ENCODE measurements at places on chromosomes 5 and 9.
A peak's percentile ranks its signal among the peaks of the same experiment; 100 is the strongest.

- DNase-seq = no peak
Observed at GRCh38 chr9:121366611-121367192, 3.3 kb downstream of the STOM start.

- no peak for DNase-seq
Observed at GRCh38 chr5:97297063-97297703, 114.1 kb upstream of the RIOK2 start.

- no peak for DNase-seq
Observed at GRCh38 chr5:16260000-16260399, 80.4 kb upstream of the MARCHF11 start.

GRCh38 chr5:81679885-81680284 lies 71.0 kb downstream of the SSBP2 start:
- no peak for DNase-seq

DNA sequence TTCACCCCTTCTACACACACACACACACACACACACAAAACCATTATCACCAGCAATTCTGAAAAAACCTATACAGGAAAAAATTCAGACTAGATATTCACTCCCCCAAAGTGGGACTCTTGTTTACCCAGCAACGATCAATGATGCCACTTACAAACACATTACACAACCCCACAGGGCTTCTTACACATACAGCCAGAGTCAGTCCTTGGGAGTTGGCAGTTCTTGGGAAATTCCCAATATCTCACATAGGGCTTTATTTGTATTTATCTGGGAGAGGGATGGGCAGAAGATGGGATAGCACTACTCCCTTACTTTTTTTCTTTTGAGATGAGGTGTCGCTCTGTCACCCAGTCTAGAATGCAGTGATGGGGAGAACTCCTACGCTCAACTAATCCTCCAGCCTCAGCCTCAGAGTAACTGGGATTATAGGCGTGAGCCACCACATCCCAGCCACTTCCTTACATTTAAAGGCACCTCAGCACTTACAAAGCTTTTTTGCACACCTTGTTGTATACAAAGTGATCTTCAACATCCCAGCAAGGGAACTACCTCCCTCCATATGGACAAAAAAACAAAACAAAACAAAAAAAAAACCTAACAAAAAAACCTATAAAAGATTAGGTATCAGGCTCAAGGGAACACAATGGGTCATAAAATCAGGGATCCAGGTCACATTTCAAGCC lies 168.4 kb downstream of the TSSK1B start:
- no peak for DNase-seq

DNA sequence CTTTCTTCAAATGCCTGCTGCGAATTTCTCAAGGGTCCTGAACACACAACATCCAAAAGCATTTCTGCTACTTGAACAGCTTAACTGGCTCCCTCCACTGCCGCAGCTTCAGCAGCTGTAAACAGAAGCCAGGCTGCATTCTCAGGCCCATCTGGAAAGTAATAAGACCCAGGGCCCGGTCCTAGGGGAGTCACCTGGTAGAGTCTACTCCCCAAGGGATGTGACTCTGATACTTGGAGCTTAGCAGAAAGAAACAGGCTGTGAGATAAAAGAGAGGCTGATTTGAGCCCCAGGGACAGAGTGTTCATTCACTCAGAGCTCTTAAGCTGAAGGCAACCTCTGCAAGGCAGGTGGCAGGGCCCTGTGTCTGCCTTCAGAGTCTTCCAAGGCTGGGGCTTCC lies 356.8 kb downstream of the SPOCK1 start:
- no peak for DNase-seq

GRCh38 chr9:84785792-84786547 lies 116.4 kb downstream of the NTRK2 start:
- DNase-seq = no peak

DNA sequence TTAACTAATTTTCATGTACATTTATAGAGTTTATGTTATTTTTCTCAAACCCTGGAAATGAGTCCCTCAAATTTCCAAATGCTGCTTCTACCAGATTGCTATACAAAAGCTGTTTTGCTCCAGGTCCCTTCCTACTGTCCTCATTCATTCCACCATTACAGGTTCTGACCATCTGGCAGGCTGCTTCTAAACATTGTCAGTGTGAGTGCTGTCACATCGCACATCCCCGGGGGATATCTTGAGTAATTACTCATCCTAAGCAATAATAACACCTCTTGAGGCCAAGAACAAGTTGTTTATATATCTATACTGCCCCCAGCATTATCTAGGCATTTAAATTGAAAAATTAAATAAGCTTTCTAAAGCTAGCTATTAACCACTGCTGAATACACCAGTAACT lies 1675.3 kb upstream of the CDH6 start:
- no peak for DNase-seq

- DNase-seq = no peak
Observed at GRCh38 chr9:137878146-137878941, 762 bp downstream of the CACNA1B start.

DNA sequence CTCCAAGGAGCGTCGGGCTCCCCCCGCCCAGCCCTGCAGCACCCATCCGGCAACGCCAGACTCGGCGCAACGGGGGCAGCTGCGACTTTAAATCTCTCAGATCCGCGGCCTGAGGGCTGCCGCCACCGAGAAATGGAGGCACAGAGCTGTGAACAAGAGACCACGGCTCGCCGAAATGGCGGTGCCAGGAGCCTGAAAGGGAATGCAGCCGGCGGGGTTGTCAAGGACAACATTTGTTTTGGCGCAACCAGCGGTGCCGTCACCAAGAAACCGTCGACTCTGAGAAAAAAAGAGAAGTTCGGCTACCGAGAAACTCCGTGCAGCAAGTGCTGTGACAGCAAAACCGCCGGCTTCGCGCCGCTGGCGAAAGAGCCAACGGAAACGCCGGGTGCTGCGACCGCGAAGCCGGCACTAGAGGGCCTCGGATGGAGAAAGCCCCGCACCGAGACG lies 2.1 kb upstream of the ANXA2R start:
- peak; percentile 76 for DNase-seq

- DNase-seq = no peak
Observed at GRCh38 chr5:140391312-140391711, 10.3 kb upstream of the ANKHD1 start.

DNA sequence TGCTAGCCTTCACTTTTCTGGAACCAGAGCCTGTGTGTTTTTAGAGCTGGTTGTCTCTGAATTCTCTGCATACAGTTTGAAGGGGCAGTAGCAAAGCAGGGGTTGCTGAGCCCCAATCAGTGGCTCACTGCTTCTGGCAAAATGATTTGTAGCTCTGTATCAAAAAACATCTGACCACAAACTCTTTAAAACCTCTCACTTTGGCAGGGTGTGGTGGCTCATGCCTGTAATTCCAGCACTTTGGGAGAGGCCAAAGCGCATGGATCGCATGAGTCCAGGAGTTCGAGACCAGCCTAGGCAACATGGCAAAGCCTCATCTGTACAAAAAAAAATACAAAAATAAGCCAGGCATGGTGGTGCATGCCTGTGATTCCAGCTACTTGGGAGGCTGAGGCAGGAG lies 28.3 kb upstream of the APC start:
- DNase-seq = no peak

DNA sequence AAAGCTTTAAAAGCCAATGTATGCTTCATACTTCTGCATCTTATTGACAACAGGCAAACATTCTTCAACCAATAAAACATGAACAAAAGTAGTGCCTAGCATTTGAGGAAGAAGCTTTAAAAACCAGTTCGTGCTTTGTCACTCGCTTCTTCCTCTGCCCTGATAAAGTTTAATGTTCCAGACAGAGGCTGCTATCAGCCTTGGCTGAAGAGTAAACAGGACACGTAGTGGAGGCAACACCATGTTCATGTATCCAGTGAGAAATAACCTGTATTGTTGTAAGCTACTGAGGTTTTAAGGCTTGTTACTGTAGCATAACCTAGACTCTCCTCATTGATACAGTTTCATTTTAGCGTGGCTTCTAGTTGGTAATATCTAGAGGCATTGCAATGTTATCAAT lies 3.2 kb upstream of the FUBP3 start:
- no peak for DNase-seq

DNA sequence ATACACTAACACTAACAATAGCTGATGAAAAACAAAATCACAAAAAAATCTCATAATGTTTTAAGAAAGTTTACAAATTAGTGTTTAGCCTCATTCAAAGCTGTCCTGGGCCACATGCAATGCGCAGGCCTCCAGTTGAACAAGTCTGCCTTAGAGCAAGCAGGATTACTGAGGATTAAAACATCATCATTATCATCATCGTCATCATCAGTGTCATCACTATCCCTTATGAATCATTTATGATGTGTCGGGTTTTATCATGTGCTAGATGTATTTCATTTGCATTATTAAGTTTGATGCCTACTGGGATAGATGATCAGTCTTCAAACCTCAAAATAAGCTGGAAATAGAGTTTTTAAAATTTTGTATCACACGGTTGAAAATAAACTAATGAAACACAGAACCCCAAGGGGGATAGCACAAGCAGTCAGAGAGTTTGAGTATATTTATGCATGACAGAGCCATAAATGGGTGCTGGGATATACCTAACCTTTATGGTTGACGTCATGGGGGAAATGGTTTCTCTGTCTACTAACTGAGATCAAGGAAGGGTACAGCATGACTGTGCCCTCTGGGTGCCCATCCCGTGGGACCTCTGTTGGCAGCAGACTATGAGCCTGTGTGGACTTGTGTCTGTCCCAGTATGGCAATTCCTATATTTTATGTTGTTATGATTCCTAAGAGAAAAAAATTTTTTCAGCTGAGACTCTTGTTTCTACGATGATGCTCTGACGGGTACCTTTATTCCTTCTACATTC lies 150.3 kb upstream of the ADRA1B start:
- DNase-seq = no peak

DNA sequence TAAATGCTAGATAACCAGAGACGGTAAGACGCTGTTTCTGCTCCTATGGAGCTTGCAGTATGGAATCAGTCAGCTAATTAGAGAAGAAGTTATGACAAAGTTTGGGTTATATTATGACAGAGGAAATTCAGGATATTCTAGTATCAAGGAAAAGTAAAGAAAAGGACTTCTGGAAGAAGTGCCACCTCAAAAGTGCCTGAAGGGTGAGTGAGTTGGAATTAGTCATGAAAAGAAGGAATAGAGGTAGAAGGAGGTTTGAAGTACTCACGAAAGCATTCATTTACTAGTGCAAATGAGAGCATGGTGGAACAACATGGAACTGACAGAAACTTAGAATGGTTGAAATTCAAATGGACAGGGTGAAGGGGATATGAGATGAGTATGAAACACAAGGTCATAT lies 40.4 kb upstream of the MTAP start:
- DNase-seq = no peak

GRCh38 chr5:32531885-32532520 lies 53.4 kb upstream of the SUB1 start:
- no peak for DNase-seq

GRCh38 chr9:133882849-133883755 lies 109.0 kb downstream of the VAV2 start:
- no peak for DNase-seq

DNA sequence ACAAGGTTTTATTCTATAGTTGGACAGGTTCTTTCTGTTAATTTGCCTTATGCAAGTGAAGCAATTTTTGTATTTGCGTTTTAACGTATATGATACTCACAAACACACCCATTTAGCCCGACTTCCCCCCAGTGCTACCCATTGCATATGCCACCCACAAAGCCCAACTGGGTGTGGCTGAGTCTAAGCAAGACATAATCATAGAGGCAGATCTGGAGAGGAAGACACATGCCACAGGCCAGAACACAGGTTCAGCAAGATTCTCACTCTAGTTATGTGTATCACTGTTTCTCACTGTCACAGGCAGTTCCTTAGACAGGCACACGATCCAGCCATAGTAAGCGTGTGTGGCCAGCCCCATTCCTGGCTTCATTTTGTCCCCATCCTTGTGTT lies 29.0 kb upstream of the PUM3 start:
- DNase-seq = no peak

GRCh38 chr9:15416880-15417279 lies 5.8 kb upstream of the SNAPC3 start:
- no peak for DNase-seq

DNA sequence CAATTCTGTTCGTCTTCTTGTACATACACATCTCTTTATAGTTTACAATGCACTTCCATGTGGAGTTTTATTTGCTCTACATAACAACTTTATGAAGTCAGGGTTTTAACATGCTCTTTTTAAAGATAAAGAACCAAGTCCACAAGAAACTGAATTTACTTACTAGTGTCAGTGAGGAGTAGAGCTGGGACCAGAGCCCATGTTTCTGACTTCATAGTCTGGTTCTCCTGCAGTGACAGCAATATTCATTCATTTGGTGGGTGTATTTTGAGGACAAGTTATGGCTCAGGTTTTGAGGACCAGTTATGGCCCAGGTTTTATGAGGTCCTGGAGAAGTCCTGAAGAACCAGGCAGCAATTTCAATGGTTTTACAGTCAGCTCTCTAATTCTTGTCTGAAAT lies 481.9 kb upstream of the TNC start:
- no peak for DNase-seq

DNA sequence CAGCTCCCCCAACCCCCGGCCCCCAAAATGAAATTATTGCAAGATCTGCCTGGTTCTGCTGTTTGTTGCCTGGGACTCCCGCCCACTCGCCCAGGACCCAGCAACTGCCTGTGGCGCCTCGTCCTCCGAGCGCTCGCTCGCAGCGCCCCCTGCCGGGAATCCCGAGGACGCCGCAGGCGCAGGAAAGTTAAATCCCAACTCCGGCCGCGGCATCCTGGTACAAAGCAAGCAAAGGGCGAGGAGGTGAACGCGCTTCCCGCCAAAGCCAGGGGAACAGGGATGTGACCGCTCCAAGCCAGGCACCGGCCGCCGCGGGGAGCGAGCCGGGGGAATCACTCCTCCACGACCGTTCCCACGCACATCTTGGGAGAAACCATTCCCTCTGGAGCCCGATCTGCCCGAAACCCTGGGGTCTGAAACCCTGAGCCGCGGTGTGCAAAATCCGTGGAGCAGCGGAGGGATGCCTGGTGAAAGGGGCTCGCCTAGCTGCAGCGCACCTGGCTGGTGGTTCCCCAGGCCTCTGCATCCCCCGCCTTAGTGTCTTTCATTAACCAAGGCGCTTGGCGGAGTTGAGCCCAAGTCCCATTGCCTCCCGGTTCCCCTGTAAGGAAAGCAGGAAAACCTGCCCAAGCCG lies 1.3 kb downstream of the SEMA5A start:
- peak; percentile 27 for DNase-seq

GRCh38 chr5:32961059-32961415 lies 249.9 kb downstream of the NPR3 start:
- DNase-seq = no peak

GRCh38 chr9:20884985-20885593 lies 146.4 kb downstream of the HACD4 start:
- DNase-seq = peak; percentile 30

DNA sequence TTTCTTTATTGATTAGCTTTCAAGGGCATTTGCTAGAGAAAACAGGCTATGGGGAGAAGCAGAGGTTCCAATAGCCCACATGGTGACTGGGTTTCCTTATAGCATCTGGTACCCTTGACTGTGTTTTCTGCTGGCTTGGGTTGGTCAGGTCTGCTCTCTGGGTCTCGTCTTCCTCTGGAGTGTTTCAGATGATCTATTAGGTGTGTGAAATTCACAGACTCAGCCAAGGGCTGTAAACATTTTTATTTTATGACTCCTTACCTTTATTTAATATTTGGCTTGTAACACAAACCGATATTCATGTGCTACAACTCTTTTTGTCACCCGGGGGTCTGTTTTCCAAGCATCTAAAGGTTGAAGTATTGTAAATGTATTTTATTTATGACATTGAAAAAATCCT lies 338.9 kb downstream of the GADD45G start:
- DNase-seq = no peak

Data from stimulated activated CD8-positive, alpha-beta memory T cell treated with anti-CD3 and anti-CD28 coated beads, Interleukin-7, amount 100 ng/mL, for 1 hour (primary cell).